ENCODE measurements at places on chromosomes 13 and 19.
A peak's percentile ranks its signal among the peaks of the same experiment; 100 is the strongest.

- DNase-seq = no peak
Observed at GRCh38 chr19:5787409-5788182, 3.0 kb upstream of the PRR22 start.

DNA sequence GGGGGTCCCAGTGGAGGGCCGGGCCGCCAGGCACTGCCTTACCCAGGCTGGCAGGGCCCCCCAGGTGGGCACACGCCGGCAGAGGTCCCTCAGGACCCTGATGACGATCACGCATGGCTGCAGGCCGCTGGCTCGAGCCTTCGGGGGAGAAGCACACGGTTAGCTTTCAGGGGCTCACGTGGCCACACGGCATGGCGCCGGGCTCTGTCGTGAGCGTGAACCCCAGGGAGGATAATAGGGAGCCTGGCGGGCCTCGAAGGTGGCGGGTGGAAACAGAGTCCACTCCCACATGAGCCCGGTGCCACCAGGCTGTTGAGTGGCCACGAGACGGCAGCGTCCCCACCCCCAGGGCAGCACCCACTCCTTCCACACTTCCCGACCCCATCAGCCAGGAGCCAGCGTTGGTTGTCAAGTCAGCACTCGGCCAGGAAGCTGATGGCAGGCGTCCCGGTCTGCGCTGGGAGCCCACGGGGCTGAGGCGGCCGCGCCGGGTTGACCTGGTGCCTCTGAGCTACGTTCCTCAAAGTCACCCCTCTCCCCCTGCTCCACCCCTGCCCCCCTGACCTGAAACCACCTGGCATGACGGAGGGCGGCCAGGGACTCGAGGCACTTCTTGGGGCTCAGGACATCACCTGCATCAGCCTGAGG, 24.7 kb upstream of the MATK start:
- no peak for DNase-seq

GRCh38 chr13:59320021-59320420, 843.7 kb downstream of the DIAPH3 start:
- DNase-seq = no peak

DNA sequence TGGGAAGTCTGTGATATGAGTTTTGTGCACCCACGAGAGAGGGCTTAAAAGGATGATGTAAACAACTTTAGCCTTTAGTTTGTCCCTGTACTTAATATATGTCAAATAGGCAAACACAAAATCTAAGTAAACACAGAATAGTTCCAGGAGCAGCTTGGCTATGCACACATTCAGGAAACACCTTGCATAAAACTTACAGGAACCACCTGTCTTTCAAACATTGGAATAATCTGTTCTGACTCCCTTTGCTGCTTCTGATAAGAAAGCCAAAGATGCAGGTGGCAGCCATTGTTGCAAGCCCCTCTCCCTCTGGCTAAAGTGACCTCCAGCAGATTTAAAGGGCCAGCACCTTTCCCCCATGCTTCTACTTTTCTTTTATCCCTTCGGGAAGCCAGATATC, 4.7 kb downstream of the EEF1AKMT1 start:
- DNase-seq = no peak

DNA sequence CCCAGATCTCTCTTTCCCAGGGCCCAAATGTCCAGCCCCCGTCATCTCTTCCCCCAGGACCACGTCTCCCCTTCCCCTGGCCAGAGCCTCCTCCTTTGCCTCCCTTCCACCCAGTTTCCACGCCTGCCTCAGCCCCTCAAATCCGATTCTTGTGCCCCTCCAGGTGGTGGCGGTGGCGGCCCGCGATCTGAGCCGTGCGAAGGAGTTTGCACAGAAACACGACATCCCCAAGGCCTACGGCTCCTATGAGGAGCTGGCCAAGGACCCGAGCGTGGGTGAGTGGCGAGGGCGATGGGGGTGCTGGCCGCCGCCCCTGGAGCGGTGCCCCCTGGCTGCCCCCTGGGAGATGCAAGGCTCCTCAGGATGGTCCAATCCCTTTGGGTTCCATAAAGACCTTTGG, 1.3 kb downstream of the DHDH start:
- DNase-seq = no peak

GRCh38 chr19:43474986-43475705, 9.7 kb upstream of the LYPD3 start:
- peak; percentile 75 for DNase-seq

Measured in kidney glomerular epithelial cell (primary cell).